Left forelimb (tissue), 1 donor: ENCODE measurements at places on chromosomes 7 and 10.

DNA sequence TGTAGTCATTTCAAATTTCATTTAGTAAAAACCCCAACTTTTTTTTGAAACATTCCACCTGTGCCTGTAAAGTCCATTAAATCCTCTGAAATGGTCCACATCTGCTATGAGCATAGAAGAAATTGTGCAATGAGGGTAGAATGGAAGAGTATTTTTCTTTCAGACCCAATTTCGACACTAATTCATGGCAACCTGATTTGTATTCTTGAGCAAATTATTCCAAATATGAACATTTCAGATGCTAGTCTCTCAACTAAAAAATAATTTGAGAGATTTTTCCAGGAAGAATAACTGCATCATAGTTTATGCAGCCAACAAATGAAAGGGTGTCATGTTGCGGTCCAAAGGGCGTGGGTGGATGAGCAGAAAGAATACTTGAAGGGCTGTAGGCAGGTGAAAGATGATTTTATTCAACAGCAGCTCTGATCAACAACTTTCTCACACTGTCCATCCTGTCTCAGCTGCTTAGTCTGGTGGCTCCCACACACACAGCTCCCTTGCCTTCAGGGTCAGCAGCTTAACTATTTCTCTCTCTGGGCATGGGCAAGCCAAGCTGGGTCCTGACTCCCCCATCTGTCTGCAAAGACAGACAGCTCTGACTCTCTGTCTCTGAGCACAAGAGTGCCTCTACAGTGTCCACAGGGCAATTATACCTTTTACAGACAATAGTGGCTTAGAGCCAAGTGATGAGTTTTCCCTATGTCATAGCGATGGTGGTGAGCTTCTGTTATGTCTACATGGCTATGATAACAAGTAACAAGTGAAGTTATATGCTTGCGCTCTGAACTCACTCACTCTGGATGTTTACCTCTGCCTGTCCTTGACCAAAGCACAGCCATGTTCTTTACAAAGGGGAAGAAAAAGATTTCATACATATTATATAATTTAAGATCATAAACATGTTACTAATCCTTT lies 11.5 kb downstream of the STEAP2 start:
- DNase-seq = no peak

- no peak for DNase-seq
These were observed 137.7 kb downstream of the CHN2 start for GRCh38 chr7:29332042-29332811.

DNA sequence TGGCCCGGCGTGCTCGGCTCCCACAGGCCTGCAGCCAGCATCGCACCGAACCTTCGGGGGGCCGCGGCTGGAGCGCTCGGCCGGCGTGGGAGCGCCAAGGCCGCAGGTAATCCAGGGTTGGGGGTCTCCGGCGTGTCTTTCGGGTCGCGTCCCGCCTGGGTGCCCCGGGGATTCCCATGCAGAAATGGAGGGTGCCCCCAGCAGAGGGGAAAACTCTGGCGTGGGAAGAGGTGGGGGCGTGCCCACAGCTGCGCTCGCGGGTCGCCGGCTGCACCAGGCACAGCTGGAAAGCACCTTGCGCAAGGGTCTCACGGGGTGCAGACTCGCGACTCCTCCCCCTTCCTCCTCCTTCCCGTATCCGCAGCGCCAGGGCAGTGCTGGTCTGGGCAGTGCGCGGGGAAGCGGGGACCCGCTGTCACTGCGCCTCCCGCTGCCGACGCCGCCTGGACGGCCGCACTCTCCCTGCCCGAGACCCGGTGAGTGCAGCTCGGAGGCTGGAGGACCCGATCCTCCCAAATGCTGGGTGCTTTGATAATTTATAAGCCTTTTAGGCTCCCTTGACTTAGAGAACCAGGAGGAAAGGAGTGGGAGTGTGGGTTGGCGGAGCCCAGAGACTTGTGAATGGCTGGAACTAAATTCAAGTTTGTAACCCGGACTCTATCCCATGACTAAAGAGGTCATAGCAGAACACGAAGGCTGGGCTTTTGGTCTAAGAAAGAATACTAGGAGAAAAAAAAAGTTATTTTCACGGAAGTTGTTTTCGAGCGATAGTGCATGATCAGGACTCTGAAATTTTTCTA lies 489 bp downstream of the MAP3K8 start:
- DNase-seq = peak; percentile 79

GRCh38 chr10:75954486-75954885 lies 523.1 kb downstream of the LRMDA start:
- no peak for DNase-seq

- DNase-seq = no peak
These were observed 190.0 kb downstream of the FAM107B start for GRCh38 chr10:14584661-14585060.

DNA sequence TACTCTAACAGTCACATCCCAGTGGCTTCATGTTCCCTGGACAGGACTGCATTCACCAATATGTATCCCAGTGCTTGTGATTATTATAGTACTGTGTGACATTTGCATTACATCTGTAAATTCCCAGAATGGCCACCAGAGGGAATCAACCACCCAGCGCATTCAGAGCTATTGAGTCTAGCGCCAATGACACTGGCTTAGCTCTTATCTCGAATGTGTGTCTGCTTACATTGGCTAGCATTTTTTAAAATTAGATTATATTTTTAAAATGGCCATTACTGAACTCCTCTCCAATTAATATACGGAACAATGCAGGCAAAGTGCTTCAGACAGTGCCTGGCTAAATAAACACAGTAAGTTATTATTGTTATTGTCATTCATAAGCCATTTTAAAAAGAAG lies 36.3 kb downstream of the TRIL start:
- DNase-seq = no peak

DNA sequence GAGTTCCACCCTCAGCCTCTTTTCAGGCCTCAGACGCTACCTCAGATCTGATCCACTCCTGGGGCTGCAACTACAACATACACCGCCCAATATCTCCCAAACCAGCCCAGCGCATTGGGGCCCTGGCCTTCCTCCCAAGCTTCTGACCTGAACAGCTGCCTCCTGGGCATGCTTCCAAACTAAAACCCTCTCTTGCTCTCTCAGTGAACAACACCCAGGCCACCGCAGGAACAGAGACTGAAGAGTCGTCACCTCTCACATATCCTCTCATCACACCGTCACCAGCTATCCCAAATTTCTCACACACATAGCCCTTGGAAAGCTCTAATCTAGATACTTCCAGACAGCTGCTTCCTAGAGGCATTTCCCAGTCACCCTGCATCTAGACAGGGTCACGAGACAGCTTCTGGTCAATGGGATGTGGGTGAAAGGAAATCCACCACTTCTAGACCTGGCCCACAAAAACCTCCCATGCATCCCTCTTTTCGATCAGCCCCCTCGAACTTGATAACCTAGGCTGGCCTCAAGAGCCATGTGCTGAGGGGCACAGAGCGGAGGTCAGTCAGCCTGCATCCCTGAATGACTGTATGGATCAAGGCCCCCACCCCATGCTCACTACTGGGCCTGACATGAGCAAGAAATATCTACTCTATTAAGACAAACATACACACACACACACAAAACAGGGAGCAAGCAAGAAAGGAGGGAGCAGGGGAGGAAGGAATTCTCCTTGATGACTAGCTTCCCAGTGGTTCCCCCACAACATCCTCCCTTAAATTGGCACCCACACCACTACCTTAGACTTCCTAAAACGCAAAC lies 1.8 kb downstream of the PARP12 start:
- DNase-seq = no peak

- no peak for DNase-seq
These were observed 119.3 kb downstream of the CUX1 start for GRCh38 chr7:101936611-101937231.

DNA sequence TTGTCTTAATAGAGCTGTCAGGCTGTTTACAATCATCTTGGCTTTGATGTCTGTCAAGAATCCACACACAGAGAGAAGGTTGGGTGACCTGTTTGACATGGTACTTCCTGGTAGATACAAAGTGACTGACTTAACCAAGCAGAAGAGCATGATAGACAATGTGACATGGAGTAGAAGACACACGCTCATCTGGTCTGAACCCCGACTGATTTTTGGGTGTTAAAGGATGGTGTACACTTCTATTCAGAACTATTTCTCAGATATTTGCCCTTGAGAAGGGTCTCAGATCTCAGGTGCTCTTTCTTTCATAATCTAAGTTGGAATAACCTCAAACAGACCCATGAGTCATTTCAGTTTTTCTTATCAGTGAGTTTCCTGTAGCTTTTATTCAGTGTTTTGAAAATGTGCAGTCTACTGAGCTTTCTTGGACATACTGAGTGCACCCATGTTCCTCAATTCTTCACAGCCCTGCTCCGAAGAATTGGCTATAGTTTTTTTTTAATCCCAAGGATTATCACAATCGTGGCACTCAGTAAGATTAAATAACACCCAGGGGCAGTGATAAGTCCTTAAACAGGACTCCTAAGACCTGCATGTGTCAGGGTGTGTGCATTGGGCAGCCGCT lies 46.4 kb upstream of the NXPH1 start:
- DNase-seq = no peak

GRCh38 chr7:130187360-130187759 lies 17.8 kb downstream of the TMEM209 start:
- no peak for DNase-seq

- no peak for DNase-seq
These were observed 7.7 kb upstream of the OPALIN start for GRCh38 chr10:96366508-96366907.

GRCh38 chr10:93600446-93601145 lies 439 bp downstream of the RBP4 start:
- DNase-seq = no peak

GRCh38 chr7:12028508-12028907 lies 182.6 kb upstream of the TMEM106B start:
- no peak for DNase-seq

GRCh38 chr10:6089334-6090219 lies 743 bp downstream of the RBM17 start:
- no peak for DNase-seq

- DNase-seq = no peak
These were observed 104.6 kb upstream of the LSM8 start for GRCh38 chr7:118079369-118079768.

DNA sequence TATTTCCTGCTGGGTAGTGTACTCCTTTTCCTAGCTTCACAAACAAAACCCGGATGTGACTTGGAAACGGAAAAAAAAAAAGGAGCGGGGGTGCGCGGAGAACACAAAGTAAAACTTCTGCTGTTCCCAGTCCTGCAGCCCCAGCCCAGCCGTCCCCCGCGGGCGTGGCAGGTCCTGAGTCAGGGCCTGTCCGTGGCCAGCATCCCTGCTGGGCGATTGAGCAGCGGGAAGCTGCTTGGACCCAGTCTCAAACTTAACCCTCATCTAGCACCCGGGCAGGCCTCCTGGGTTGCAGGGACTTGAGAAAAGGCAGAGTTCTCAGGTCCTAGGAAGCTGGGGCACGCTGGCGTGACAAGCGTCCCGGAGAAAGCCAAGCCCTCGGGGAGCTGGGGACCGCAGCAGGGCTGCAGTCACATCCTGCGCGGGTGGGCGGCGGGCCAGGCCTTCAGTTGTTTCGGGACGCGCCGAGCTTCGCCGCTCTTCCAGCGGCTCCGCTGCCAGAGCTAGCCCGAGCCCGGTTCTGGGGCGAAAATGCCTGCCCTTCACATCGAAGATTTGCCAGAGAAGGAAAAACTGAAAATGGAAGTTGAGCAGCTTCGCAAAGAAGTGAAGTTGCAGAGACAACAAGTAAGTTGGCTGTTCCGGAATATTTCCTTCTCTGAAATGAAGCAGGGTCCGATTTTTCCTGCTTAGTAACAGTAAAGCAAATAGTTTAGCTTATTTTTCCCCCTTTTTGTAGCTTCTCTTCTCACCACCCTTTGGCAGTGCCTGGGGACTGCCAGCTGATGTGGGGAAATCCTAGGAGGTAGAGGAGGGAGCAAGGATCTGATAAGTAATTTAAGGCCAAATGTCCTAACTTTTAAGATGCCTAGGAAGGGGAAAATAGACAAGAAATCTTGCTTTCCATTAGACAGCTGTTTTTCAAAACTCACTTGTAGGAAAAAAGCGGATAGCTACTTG lies at the start of gene GNG11:
TSS of gene GNG11 (plus strand) at position 129 of the 960 bp plus-strand sequence. CDS start at position 532, 403 bp downstream.
- DNase-seq = peak; percentile 87

- DNase-seq = no peak
These were observed 4.8 kb upstream of the EVX1 start for GRCh38 chr7:27237735-27238334.

GRCh38 chr10:21961847-21962246 lies 41.7 kb downstream of the DNAJC1 start:
- DNase-seq = no peak

GRCh38 chr10:130425881-130426435 lies 289.8 kb downstream of the GLRX3 start:
- DNase-seq = no peak

GRCh38 chr10:13708256-13708990 lies 121.7 kb downstream of the PRPF18 start:
- DNase-seq = no peak

DNA sequence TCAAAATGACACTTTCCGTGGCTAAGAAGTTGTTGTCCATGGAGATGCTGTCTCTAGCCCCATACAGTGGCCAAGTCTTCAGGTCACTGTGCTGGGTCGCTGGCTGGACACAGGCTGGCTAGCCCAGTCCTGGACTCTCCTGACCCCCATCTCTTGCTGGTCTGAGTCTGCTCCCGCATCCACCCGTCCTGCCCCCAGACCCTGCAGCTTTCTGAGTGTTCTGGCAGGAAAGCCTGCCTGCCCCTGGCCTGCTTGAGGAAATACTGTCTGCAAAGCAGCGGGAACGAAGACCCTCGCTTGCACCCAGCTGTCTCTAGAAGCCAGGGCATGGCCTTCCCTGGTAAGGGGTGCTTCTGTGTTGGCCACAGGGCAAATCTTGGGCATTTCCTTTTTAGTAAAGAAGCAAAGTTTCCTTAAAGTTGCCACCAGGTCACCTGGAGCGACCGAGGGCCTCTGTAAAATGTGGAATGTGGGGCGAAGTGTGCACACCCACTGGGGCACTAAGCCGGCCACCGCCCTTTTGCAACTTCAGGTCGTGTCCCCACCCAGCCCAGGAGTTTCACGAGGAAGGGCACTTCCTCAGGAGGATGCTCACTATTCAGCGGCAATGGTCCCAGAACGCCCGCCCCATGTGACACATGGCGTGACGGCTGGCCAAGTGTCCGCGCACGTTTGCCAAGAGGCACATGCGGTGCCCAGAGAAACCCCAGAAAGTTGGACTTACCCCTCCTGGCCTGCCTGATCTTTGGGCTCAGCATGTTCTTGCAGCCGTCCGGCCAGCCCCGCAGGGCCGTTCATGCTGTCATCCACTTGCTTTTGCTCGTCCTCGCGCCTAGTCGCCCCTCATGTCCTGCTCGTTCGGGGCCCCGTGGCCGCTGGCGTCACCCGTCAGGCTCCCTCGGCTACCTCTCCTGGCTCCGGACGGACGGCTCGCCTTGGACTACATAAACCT lies 558 bp downstream of the ARHGAP22 start:
- peak; percentile 53 for DNase-seq

GRCh38 chr7:81233208-81233940 lies 314.5 kb upstream of the SEMA3C start:
- DNase-seq = no peak

- no peak for DNase-seq
These were observed 819 bp downstream of the TMED4 start for GRCh38 chr7:44580945-44581878.

- DNase-seq = no peak
These were observed 125.6 kb downstream of the PLXNA4 start for GRCh38 chr7:132450696-132451095.

- DNase-seq = no peak
These were observed 38.5 kb downstream of the ERCC6 start for GRCh38 chr10:49500412-49500811.

- DNase-seq = no peak
These were observed 14.6 kb downstream of the GATA3 start for GRCh38 chr10:8069108-8069507.
